ENCODE measurements at places on chromosomes 4 and X.

- no peak for DNase-seq
Observed at GRCh38 chr4:164383358-164384220, 370.3 kb upstream of the SMIM31 start.

- no peak for DNase-seq
Observed at GRCh38 chr4:85866508-85866907, 391.6 kb downstream of the ARHGAP24 start.

- no peak for DNase-seq
Observed at GRCh38 chr4:145281951-145282350, 101.6 kb upstream of the OTUD4 start.

DNA sequence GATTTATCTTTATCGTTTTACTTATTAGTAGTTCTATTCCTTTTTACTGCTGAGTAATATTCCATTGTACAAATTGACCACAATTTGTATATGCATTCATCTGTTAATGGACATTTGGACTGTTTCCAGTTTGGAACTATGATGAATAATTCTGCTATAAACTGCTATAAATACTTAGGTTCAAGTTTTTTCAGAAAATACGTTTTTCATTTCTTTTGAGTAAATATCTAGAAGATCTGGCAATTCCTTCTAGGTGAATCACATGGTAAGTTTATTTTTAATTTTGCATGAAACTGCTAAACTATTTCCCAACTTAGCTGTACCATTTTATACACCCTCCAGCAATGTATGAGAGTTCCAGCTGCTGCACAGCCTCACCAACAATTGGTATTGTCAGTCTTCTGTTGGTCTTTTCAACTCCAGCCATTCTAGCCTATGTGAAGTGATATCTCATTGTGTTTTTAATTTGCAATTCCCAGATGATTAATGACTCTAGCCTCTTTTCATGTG, 22.2 kb downstream of the LIN54 start:
- DNase-seq: no peak

DNA sequence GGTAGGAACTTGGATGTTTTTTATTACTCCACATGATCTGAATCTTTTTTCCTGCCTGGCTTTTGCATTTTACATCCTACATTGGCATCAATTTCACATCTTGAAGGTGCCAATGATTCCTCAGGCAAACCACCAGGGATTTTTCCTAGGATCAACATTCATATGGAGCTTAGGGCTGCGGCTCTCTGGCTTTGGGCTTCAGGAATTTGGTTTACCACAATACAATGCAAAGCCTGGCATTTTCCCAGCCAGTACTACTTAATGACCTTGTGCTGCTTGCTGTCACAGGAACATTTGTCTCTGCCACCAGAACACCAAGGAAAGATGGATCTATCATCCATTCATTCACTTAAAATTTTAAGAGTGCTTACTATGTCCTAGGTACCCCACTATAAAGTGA, 180.7 kb downstream of the PDGFC start:
- DNase-seq: no peak
